ENCODE measurements at places on chromosomes 7 and 10.

DNA sequence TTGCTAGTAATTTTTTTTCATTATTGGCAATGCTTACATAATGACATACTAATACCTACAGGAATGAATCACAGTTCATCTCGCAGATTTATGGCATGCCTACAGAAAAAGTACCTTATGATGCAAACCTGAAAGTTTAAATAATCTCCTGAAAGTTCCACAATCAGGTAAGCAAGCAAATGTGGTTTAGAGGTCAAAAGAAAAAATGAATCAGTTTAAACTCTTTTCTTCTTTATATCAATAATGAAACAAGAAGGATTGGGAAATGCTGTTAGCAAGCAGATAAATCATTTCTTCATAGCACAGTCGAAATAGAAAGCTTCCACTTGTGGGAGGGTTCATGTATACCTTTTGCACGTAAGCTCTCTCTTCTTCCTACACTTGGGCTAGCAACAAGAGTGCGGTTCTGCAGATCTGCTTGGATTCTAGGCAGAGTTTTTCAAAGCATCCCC lies 53.7 kb upstream of the MTPN start:
- no peak for DNase-seq

DNA sequence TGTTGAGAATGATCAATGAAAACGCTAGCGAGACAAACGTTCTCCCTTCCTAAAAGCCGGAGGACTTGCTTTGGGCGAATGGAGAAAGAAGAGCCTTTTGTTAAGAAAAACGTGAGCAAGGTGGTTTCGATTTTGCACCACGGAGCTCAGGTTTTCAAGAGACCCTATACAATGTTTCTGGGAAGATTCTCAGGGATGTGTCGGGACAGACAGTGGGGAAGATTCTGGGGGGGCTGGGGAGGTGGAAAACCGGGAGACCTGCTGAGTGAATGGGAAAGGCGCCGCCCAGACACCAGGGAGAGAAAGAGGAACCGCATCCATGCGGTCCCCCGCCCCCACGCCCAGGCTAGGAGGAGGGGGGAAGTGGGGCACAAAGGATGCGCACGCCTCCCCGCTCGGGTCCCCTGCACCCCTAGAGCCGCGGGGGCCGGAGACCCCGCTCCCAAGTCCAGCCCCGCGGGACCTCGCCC lies 745 bp downstream of the YWHAG start:
- no peak for DNase-seq

GRCh38 chr10:15141136-15142054 lies 27.1 kb downstream of the NMT2 start:
- DNase-seq = peak; percentile 20

DNA sequence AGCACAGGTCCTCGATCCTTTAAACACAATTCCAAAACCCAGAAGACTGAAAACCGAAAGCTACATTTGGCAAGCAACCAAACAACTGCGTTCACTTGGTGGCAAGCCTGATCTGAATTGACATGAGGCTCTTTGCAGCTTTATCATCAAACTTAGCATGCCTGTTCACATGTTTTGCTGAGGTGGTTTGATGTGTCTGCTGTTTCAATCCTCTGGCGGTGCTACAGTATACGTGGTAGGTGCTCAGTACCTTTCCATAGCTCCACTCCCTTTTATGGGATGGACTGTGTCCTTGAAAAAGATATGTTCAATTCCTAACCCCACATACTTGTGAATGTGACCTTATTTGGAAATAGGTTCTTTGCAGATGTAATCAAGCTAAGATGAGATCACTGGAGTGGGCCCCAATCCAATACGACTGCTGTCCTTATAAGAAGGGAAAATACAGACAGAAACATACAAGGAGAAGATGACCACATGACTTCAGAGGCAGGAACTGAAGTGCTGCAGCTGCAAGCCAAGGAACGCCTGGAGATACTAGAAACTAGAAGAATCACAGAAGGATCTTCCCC lies 33.4 kb downstream of the CCDC6 start:
- peak; percentile 55 for DNase-seq

DNA sequence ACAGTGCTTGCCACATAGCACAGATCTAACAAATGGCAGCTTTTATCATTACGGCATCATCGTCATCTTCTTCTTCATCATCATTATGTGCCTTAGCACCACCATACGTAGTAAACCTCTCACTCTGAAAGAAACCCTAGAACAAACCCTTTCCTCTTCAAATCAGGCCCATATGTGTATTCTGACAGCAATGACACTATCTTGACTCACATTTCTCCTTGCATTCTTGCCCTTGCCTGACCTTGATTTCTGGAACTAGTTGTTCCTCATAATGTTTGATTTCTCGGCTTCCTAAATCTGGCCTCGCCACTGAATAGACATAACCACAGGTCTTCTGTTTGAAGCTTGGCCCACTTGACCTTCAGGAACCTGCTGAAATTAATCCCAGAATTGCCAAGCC lies 115.3 kb downstream of the DGKI start:
- no peak for DNase-seq

GRCh38 chr10:129626309-129626708 lies 159.3 kb downstream of the MGMT start:
- DNase-seq = no peak

DNA sequence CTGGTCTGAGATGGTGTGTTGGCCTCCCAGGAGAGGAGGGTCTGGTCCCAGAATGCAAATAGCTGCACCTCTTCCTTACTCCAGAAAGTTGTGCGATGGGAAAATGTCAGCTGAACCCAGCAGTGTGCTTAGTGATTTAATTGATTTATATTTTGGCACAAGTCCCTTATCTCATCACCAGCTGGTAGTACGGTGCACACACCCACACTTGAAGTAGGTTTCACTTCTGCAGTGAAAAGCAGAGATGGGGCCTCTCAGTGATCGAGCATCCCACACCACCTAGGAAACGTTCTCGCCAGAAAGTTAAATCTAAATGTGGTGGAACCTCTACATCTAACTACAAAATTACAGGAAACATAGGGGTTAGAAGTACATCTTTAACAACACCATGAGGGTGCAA lies 80.4 kb downstream of the UBE3C start:
- no peak for DNase-seq

DNA sequence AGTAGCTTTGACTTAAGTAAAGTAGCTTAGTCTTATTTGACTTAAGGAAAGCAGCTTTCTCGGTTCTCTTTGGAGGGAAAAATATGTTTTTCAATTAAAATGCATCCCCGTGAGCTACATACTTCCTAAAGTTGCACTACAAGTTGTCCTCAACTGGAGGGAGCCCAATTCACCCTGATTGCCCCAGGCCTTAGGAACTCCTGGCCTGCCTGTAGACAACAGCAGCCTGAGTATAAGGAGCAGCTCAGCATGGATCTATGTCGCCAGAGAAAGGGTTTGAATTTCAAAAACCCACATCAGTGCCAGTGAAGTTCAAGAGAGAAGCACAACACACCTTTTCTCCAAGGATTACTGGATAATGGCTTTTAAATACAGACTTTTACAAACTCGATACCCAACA lies 772.0 kb downstream of the TNS3 start:
- DNase-seq = no peak

DNA sequence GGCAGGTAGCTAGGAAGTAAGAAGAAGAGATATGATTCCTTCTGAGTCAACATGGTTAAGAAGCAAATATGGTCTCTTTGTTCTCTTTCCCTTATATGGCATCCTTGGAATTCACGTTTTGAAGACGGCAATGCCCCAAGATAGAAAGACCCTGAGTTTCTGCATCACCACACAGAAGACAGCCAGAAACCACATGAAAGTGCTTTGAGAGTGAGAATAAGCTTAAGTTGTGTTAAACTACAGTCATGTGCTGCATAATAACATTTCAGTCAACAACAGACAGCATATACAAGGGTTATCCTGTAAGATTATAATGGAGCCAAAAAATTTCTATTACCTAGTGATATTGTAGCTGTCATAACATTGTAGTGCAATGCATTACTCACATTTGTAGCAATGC lies 89.9 kb upstream of the STEAP1 start:
- DNase-seq = no peak
